ENCODE measurements at places on chromosomes 3 and 15.
A peak's percentile ranks its signal among the peaks of the same experiment; 100 is the strongest.

DNA sequence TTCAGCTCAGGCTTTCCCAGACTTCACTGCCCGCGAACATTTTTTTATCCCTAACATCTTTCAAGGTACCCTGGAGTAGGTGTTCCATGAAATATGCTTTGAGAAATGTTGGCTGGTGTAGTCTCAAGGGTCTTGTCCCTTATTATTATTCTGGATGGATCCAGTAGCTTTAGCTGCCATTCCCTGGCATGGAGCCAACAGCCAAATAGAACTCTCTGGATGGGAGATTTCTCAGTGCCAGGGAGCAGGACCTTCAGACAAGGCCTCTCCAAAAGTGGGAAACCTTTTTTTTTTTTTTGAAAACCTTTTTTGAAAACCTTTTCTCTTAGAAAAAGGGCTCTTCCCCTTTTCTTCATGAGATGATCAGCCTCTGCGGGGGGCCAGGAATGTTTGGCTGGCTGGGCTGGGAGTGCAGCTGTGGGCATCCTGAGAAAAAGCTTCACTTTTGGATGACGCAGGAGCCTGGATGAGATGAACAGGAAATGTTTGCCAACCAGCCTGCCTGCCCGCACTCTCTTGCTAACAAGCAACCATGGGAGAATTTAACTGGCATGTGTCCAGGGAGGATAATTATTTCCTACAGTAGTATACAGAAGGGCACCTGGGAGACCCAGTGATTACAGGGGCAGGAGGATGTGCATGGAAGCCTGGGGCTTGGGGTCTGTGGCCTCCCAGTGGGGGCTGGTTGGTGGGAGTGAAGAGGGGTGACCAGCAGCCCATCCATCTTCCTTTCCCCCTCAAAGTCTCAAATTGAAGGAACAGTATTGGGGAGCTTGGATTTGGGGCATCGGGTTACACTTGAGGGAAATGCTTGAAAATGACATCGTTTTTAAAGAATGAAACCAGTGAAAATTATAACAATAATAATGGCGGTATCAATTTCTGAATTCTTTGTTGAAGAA lies 109.1 kb upstream of the LRIG1 start:
- H3K4me1 ChIP-seq, result peaks cover 1% of the 10 kb centered on the region
- DNase-seq, result no peak
- no peak overlapping the region for H3K4me3 ChIP-seq
- H3K27me3 ChIP-seq, result peaks cover 8% of the 10 kb centered on the region
- H3K36me3 ChIP-seq, result no peaks in the 10 kb centered on the region

DNA sequence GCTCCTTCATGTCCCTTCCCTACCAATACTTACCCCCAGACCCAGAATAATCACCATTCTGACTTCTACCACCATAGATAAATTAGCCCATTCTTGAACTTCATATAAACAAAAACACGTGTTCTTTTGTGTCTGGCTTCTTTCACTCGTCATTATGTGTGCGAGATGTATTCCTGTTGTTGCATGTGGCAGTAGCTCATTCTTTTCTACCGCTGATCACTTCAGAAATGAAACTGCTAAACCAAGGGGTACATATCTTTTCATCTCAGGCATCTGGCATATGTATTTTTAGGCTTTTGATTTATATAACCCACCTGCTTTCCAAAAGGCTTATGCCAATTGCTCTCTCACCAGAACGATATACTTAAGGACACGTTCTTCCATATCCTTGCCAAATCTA lies 13.8 kb upstream of the SCG3 start:
- H3K4me3 ChIP-seq, result no peak overlapping the region
- H3K27me3 ChIP-seq, result peaks cover 6% of the 10 kb centered on the region
- H3K27ac ChIP-seq, result no peak overlapping the region
- peaks cover 5% of the 10 kb centered on the region for H3K4me1 ChIP-seq
- no peak for DNase-seq
- H3K36me3 ChIP-seq, result no peaks in the 10 kb centered on the region

- no peak for DNase-seq
- H3K4me3 ChIP-seq, result no peak overlapping the region
- H3K27ac ChIP-seq, result peak overlapping the region; percentile 33
- no peaks in the 10 kb centered on the region for H3K36me3 ChIP-seq
- no peaks in the 10 kb centered on the region for H3K27me3 ChIP-seq
Measured at GRCh38 chr15:95990833-95991232, 339.7 kb upstream of the NR2F2 start.

GRCh38 chr3:73656241-73656890 lies 31.6 kb upstream of the PDZRN3 start:
- H3K4me3 ChIP-seq, result no peak overlapping the region
- H3K27me3 ChIP-seq, result peaks cover 9% of the 10 kb centered on the region
- no peak for DNase-seq

GRCh38 chr3:118272991-118273390 lies 761.7 kb downstream of the IGSF11 start:
- DNase-seq, result no peak
- no peak overlapping the region for H3K27ac ChIP-seq
- H3K4me1 ChIP-seq, result no peaks in the 10 kb centered on the region
- no peaks in the 10 kb centered on the region for H3K36me3 ChIP-seq
- no peak overlapping the region for H3K4me3 ChIP-seq

DNA sequence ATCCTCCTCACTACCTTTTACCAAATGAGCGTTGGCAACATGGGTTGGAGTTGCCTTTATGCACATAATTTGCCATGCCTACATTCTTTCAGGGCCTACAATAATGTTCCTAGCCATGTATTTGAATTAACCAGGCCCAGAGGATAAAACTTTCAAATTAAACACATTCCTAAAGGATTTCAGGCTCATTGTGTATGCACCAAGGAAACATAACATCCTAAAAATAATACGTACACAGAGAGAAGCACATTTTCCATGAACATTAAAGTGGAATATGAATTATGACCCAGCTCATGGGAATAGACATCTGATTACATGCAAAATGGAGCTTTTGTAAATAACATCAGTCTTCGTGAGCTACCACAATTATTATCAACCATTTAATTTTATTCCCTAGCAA lies 203.3 kb downstream of the RORA start:
- no peak overlapping the region for H3K27ac ChIP-seq
- no peaks in the 10 kb centered on the region for H3K4me1 ChIP-seq
- H3K4me3 ChIP-seq, result no peak overlapping the region
- DNase-seq, result no peak

GRCh38 chr3:62670351-62670750 lies 204.9 kb downstream of the CADPS start:
- H3K4me1 ChIP-seq, result peaks cover 5% of the 10 kb centered on the region
- H3K27ac ChIP-seq, result no peak overlapping the region
- H3K27me3 ChIP-seq, result no peaks in the 10 kb centered on the region

- DNase-seq, result no peak
- no peak overlapping the region for H3K27ac ChIP-seq
- H3K4me1 ChIP-seq, result no peaks in the 10 kb centered on the region
- peaks cover 4% of the 10 kb centered on the region for H3K27me3 ChIP-seq
Measured at GRCh38 chr15:26073430-26074333, 210.6 kb upstream of the ATP10A start.

- no peak overlapping the region for H3K4me3 ChIP-seq
- H3K27ac ChIP-seq, result no peak overlapping the region
- DNase-seq, result no peak
Measured at GRCh38 chr3:76025561-76025960, 240.2 kb upstream of the ZNF717 start.

DNA sequence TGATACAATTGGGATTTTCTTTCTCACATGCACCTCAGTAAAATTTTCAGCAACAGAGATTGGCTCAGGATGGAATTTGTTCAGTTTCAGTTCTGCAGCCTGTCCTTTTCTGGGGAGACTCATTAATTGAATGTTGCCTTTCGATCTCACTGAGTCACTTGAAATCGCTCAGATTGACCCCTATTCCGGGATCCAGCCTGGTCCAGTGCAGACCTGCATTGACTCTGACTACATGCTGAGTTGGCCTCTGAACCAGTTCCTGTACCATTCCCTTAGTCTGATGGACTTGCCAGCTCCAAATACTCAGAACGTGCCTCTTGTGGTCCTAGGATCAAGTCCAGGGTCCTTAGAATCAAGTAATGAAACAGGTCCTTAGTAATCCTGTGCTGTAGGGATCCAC lies 9.4 kb downstream of the IGF1R start:
- no peak overlapping the region for H3K27ac ChIP-seq
- no peaks in the 10 kb centered on the region for H3K27me3 ChIP-seq
- peaks cover 2% of the 10 kb centered on the region for H3K36me3 ChIP-seq
- H3K4me3 ChIP-seq, result no peak overlapping the region

DNA sequence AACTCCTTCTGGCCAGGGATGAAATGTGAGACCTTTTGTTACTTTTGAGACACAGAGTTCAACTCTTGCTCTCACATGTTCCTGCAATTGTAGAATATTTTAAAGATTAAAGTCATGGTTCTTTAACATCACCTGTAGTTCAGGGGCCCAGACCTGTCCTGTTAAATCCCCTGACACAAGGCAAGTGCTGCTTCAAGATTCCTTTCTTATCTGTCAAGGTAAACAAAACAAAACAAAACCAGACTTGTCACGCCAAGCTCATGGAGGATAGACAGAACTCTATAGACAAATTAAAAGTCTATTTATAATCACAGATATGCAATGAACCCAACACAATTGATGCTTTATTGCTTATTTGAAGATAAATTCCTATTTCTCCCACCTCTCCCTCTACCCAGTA lies 48.6 kb upstream of the NEDD4 start:
- no peak overlapping the region for H3K4me3 ChIP-seq
- DNase-seq, result no peak
- H3K36me3 ChIP-seq, result no peaks in the 10 kb centered on the region
- no peaks in the 10 kb centered on the region for H3K27me3 ChIP-seq
- H3K4me1 ChIP-seq, result peaks cover 35% of the 10 kb centered on the region

GRCh38 chr3:121232309-121233225 lies 313.2 kb downstream of the POLQ start:
- H3K4me1 ChIP-seq, result no peaks in the 10 kb centered on the region
- no peak overlapping the region for H3K4me3 ChIP-seq
- H3K36me3 ChIP-seq, result no peaks in the 10 kb centered on the region
- no peak for DNase-seq
- H3K27ac ChIP-seq, result no peak overlapping the region
- no peaks in the 10 kb centered on the region for H3K27me3 ChIP-seq

- no peak overlapping the region for H3K27ac ChIP-seq
- H3K4me1 ChIP-seq, result peaks cover 5% of the 10 kb centered on the region
Measured at GRCh38 chr15:51888593-51889195, 59.2 kb downstream of the TMOD3 start.

DNA sequence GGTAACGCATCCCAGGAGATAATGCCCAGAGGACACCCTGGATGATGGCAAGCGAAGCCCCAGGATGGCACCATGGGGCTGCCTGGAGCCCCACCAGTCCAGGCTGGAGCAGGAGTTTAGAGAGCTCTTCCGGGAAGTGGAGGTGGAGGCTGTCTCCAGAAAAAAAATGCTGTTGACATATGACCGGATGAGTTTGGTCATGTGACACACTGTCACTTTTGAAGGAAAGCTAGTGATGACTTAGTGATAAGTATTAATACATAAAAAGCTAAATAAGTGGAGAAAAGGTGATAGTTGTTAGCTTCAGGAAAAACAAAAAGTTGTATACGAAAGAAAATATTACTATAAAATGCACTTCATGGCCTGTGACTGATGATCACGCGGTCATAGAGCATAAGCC lies 20.0 kb upstream of the MYZAP start:
- no peak for DNase-seq
- no peak overlapping the region for H3K27ac ChIP-seq
- no peaks in the 10 kb centered on the region for H3K4me1 ChIP-seq
- no peaks in the 10 kb centered on the region for H3K27me3 ChIP-seq
- H3K36me3 ChIP-seq, result no peaks in the 10 kb centered on the region
- no peak overlapping the region for H3K4me3 ChIP-seq

GRCh38 chr3:12975748-12976522 lies 97.3 kb downstream of the IQSEC1 start:
- DNase-seq, result no peak
- H3K4me1 ChIP-seq, result peaks cover 15% of the 10 kb centered on the region
- H3K36me3 ChIP-seq, result no peaks in the 10 kb centered on the region
- no peak overlapping the region for H3K4me3 ChIP-seq
- peaks cover 12% of the 10 kb centered on the region for H3K27me3 ChIP-seq

DNA sequence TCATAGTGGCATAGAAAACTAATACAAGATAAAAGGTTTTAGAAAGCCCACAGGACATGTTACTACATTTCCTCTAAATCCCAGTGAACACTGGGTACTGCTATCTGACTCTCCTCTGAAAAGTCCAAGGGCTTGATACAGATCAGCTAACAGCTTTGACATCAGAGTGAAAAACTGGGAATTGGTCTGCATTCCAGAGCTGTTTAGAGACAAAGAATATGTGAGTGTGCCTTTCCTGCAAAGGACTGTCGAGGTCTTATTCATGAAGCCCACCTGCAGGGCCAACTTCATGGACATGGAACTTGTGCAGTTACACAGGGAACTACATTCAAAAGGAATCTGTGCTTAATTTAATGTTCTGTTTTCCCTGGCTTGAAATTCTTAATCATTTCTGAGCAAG lies 5.2 kb upstream of the TMCO5A start:
- H3K36me3 ChIP-seq, result no peaks in the 10 kb centered on the region
- H3K27ac ChIP-seq, result peak overlapping the region; percentile 43
- no peaks in the 10 kb centered on the region for H3K27me3 ChIP-seq
- no peak for DNase-seq

- no peak overlapping the region for H3K4me3 ChIP-seq
- peaks cover 12% of the 10 kb centered on the region for H3K27me3 ChIP-seq
- peaks cover 11% of the 10 kb centered on the region for H3K4me1 ChIP-seq
- H3K36me3 ChIP-seq, result no peaks in the 10 kb centered on the region
- DNase-seq, result no peak
Measured at GRCh38 chr3:153313302-153313965, 151.4 kb downstream of the RAP2B start.

DNA sequence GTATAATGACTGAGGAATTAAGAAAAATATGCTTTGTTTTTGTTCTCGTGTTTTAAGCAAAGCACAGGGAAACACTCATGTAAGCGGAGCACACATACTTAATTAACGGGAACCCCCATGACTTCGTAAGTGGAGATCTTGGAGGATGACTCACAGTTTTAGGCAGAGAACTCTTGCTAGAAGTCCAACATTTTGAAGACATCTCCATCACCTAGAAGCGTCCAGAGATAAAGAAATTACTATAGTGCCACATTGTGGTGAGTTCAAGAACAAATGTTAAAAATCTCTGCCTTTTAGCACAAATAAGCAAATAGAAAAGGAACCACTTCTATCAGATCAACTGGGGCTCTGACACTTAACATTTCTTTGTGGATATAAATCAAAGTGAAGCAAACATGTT lies 194.1 kb upstream of the ARHGEF26 start:
- H3K27ac ChIP-seq, result no peak overlapping the region
- no peak for DNase-seq
- H3K36me3 ChIP-seq, result no peaks in the 10 kb centered on the region
- no peaks in the 10 kb centered on the region for H3K4me1 ChIP-seq
- H3K4me3 ChIP-seq, result no peak overlapping the region

DNA sequence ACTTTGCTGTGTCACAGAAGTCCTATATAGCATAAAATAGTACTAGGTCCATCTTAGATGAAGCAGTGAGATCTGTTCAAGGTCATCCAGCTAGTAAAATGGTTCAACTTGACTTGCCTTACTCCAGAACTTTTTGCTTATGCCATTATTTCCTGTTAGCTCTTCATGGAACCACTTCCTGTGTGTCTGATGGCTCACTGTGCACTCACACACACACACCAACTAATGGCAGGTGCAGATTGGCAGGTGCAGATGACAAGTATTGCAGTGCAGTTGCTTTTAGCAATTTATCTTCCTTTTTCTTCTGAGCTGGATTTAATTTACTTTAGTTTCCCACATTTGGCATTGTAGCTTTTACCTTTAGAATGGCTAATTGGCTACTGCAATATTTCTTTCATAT lies 29.8 kb downstream of the GOLGA8S start:
- no peaks in the 10 kb centered on the region for H3K4me1 ChIP-seq
- H3K36me3 ChIP-seq, result no peaks in the 10 kb centered on the region
- H3K27ac ChIP-seq, result no peak overlapping the region
- no peak for DNase-seq

GRCh38 chr15:100994597-100995446 lies 75.7 kb downstream of the LRRK1 start:
- no peak overlapping the region for H3K4me3 ChIP-seq
- DNase-seq, result no peak
- peaks cover 3% of the 10 kb centered on the region for H3K27me3 ChIP-seq

Data from progenitor cell of endocrine pancreas (in vitro differentiated cells).